ENCODE measurements at places on chromosomes 4 and X. TPM values are rescaled to one million over a fixed set of nuclear protein-coding genes. Genes with fewer than 3 reads are reported as not detected.

GRCh38 chr4:97121493-97121892 lies 1021.8 kb downstream of the STPG2 start:
- ATAC-seq = no peak

Gene BBS12
- total RNA-seq = 6.2 TPM

Gene CCKAR
- total RNA-seq = 1.3 TPM

- ATAC-seq = no peak
These were observed 454.4 kb upstream of the ATOH1 start for GRCh38 chr4:93373893-93374860.

DNA sequence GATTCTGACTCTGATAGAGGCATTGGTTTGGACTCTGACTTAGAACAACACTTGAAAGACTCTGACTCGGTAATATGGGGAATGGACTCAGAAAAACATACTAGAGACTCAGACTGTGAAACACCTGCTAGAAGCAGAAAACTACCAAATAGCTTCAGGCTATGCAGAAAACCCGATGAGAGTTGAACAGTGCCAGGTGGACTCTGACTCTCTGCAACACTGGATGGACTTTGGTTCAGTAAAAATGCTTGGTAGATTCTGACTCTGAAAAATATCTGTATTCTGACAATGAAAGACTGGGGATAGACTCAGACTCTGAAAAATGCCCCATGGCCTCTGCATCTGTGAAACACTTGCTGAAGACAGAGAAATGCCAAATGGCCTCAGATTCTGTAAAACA lies 215.1 kb upstream of the HDX start:
- ATAC-seq = no peak

Gene SPATA4
- total RNA-seq = 0.64 TPM

Gene SMR3B
- not detected for total RNA-seq

Gene HERC5
- total RNA-seq = 2.2 TPM

Gene C4orf36
- not detected for total RNA-seq

DNA sequence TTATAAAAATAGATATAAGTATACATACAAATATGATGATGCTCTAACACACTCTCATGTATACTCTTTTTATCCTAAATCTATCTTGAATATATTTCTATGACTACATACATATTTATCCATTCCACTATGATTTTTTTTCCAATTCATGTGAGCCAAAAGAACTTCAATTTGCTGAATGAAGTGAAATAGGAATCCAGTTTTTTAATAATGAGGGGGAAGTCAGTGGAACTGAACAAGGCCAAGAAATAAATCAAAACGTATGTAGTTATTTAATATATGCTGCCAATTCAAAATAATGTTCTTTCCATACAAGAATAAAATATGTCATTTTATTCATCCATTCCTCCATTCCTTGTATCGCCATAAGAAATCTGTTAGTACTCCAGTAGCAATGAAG lies 6.1 kb upstream of the PALLD start:
- ATAC-seq = no peak

DNA sequence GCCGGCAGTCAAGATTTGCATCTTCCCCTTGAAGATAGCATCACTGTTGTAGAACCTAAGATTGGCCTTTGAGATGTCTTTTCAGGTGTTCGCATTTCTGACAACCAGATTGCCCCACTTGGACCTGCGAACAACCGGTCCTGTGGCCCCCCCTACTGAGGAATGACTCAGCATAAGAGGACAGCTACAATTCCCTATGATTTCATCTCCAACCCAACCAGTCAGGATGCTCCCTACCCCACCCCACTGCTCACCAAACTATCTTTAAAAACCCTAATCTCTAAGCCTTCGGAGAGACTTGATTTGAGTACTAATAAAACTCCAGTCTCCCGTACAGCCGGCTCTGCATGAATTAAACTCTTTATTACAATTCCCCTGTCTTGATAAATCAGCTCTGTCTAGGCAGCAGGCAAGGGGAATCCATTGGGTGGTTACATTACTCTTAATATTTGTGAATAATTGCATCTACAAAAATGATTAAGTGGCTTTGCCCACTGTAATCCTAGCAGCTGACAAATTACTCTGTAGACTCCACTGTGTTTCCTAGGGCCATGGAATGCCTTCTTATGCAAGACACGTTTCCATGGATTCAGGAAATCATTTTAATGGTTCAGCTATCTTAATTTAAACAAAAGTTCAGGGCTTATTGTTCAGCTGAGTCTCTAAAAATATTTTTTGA lies 95.4 kb downstream of the GPR143 start:
- ATAC-seq = no peak

DNA sequence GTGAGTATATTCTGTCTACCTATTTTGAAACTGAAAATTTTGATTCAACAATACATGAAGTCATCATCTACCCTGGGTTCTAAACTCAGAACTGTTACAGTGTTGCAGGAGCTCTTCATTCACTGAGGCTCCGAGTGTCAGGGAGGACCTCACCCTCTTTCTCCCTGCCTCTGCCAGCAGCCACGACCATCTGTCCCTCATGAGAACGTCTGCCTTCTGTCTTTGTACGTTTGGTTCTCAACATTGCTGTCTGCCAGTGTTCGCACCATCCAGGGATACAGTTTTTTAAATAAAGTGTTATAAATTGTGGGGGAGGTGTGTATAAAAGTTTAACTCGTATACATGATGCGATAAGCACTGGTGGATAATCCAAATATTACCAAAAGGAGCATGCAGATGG lies 55.5 kb downstream of the TRAPPC11 start:
- no peak for ATAC-seq

- ATAC-seq = no peak
These were observed 57.4 kb downstream of the SCD5 start for GRCh38 chr4:82741188-82741587.

- ATAC-seq = no peak
These were observed 395.8 kb upstream of the MAGEB18 start for GRCh38 chrX:25742334-25742733.

Gene LNX1
- 13.6 TPM for total RNA-seq

GRCh38 chr4:122503214-122503613 lies 46.7 kb upstream of the IL2 start:
- ATAC-seq = no peak

GRCh38 chrX:124507246-124507645 lies 160.9 kb downstream of the SH2D1A start:
- ATAC-seq = no peak

GRCh38 chrX:56744996-56745395 lies 16.0 kb downstream of the NBDY start:
- ATAC-seq = peak; percentile 80

GRCh38 chr4:150321113-150321512 lies 242.9 kb downstream of the DCLK2 start:
- ATAC-seq = no peak

Gene PAGE2
- not detected for total RNA-seq

Gene TCEANC
- total RNA-seq = 2.7 TPM

Gene YY2
- total RNA-seq = 2.4 TPM

Gene TASL
- 0.46 TPM for total RNA-seq

- no peak for ATAC-seq
These were observed 31.4 kb downstream of the FREM3 start for GRCh38 chr4:143668930-143669552.

GRCh38 chr4:144338834-144339233 lies 198.3 kb upstream of the GYPA start:
- no peak for ATAC-seq

- no peak for ATAC-seq
These were observed 48.0 kb upstream of the CASK start for GRCh38 chrX:41971346-41971745.

DNA sequence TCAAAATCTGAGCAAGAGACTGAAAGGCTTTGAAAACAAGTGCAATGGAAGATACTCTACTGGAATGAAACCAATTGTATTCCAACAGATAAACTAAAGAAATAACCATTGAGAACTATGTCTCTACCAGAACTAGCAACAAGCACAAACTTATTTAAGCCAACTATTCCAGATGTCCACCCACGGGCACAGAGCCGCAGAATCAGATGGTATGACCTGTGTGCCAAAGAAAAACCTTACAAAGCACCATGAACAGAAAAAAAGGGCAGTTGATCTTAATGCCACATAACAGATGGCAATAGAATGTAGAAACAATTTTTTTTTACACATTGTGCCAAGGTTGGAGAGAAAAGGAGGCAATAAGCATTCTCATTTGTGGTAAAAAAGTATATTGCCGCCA lies 269.3 kb upstream of the ADGRL3 start:
- ATAC-seq = no peak

DNA sequence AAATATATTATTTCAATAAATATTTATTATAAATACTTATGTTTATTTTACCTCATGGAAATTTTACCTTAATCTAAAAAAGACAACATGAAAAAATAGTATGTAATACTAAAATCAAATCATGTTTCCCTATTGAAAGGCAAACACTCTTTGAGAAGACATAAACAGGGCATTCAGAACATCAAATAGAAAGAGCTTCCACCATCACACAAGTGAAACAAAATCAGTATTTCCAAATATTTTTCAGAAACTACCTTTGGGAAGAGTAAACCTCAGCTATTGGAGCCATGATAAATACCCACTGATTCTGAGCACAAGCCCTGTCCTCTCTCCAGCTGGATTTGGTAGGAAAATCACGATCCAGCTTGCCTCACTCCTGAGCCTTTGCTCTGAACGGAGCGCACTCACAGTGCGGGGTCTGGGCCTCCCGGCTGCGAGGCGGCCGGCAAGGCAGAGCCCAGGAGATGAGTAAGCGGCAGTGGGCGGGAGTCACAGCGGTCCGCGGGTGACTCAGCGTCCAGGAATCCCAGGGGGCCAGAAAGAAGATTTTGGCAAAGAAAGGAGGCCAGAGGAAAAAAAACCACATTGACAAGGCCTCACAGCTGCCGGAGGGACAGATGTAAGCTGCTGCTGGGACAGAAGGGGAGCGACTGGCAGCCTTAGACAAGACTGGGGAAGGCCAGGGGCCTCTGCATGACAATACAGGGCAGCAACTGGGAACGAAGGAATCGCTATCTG lies 14.7 kb upstream of the ANXA5 start:
- peak; percentile 99 for ATAC-seq

DNA sequence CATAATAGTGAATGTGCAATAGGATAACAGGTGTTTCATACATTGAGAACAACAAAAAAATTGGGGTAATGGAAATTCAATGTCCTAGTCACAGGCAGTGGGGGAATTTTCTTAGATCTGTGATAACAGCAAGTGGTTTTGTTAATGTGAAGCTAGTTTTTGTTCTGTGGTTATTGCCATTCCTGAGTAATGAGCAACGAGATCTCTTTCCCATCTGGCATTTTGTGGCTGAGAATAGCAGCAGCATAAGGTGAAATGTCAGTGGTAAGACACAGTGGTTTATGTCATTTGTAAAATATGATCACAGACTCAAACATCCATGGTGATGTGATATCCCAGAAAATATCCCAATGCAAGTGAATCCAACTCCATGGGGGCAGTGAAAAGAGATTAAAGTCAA lies 497.5 kb downstream of the KCNIP4 start:
- ATAC-seq = no peak

Gene GDPD2
- not detected for total RNA-seq

DNA sequence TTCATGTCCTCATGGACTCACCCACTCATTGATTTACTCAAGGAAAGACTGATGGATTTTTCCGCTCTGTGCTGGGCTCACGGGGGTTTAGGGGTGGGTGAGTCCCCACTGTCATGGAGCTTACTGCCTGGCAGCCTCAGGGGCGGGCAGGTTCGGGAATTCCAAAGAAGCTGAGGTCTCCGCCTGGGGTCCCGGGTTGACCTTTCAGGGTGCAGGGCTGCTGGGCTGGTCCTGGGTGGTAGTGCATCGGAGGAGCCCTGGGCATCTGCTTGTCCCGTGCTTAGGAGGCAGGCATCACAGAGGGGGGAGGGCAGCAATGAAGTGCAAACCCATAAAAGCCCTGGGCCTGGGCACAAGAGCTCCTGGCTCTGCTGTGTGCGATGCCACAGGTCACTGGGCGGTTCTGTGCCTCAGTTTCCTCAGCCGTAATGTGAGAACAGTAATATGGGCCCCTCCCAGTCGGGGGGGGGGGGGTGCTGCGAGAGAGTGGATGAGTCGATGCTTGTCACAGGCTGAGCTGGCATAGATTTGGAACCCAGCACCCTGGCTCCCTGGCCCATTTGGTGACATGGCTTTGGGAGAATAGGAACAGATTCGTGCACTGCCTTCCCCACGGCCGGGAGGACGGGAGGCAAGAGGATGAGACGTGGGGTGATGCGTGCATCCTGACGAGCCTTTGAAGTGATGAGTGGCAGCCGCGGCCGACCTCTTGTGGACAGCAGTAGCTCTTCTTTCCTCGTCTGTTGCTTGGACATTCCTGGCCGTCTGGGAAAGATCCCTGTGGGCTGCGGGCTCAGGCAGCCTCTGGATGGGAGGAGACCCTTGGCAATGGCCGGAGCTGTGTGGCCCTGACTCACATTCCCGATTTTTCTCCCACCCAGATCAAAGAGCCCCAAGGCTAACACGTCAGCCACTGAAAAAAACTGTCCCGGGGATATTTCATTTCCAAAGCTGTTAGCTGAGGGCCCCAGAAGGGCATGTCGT lies 42.0 kb downstream of the PSAPL1 start:
- ATAC-seq = no peak

GRCh38 chrX:29555465-29556091 lies 659.8 kb upstream of the MAGEB2 start:
- ATAC-seq = no peak

Gene NSG1
- 0.78 TPM for total RNA-seq

Gene POF1B
- 0.16 TPM for total RNA-seq

- ATAC-seq = no peak
These were observed 303.0 kb upstream of the TACR3 start for GRCh38 chr4:104022831-104023230.

Gene TRIML2
- not detected for total RNA-seq

DNA sequence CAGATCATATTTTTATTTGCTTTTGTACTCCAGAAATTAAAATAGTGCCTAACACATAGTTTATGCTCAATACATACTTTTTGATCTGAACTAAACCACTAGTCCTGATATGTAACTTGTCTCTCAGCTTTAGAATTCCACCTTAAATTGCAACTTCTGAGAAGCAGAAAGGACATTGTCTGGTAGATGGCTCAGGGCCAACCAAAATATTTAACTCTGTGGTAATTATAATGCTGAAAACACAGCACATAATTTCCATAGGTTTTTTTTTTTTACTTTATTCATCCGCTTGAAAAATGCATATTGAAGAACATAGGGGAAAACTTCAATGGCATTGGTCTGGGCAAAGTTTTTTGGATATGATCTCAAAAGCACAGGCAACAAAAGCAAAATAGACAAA lies 59.3 kb downstream of the AREG start:
- ATAC-seq = no peak

Gene SMIM10L2A
- 0.81 TPM for total RNA-seq

Gene PAK3
- total RNA-seq = 1.8 TPM

Gene SASH3
- total RNA-seq = 3.4 TPM

Gene AVPR2
- total RNA-seq = 0.81 TPM

DNA sequence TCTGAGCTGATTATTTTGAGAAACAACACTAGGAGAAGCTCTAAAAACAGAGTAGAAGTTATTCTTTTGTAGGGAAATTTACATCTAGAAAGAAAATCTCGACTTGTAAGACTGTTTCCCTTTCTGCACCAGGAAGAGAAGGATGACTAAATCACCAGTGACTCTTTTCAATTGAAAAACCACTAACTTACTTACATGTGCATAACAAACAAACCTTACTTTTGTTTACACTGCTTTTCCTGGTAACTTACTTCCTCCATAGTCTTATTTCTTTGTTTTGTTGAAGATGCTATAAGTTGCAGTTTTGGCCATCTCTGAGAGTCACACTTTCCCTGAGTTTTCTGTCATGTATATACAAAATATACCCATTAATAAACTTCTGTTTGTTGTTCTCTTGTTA lies 293.6 kb upstream of the FAT4 start:
- no peak for ATAC-seq

Gene AWAT2
- not detected for total RNA-seq

Data from gastroesophageal sphincter (tissue), 4 donors.